Hepatic stellate cell (primary cell): ENCODE measurements at places on chromosomes 13 and 19.

DNA sequence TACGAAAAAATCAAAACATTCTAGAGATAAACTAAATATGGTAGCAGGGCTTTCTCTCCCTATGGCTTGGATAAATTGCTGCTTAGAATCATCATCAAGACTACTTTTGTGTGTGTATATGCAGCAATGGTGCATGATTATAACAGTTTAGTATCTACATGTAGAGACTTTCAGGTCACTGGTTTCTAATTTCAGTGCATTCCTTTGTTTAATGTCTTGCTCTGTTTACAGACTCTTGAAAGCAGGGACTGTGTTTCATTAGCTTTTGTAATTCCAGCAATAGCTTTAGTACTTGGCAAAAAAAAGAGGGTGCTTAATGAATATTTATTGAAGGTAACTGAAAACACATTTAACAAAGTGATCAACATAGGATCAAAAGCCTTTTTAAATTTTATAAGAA, 420.7 kb downstream of the PCDH9 start:
- DNase-seq, result no peak

- DNase-seq, result no peak
Observed at GRCh38 chr13:41018602-41018948, 541 bp downstream of the ELF1 start.

- DNase-seq, result no peak
Observed at GRCh38 chr19:17889609-17890214, 18.0 kb downstream of the SLC5A5 start.

- peak; percentile 40 for DNase-seq
Observed at GRCh38 chr19:49338691-49339300, 3.6 kb downstream of the CD37 start.

DNA sequence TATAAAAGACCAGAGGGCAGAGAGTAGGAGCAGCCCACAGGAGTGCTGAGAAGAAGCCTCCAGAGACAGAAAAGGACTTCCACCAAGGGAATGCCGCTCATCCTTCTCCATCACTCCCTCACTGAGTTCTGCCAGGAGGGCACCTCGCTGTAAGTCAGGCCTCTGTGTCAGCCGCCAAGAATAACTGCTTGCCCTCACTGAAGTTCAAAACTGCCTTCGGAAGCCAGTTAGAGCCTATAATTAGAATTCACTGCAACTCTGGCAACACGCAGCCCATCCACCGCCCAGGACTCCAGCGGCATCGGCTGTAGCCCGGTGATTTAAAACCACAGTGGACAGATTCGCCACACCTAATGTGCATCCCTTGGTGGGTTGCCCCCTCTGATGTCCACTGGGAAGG, 281.8 kb upstream of the ZNF507 start:
- DNase-seq, result no peak

GRCh38 chr19:873084-873483, 13.6 kb downstream of the CFD start:
- DNase-seq, result peak; percentile 54

DNA sequence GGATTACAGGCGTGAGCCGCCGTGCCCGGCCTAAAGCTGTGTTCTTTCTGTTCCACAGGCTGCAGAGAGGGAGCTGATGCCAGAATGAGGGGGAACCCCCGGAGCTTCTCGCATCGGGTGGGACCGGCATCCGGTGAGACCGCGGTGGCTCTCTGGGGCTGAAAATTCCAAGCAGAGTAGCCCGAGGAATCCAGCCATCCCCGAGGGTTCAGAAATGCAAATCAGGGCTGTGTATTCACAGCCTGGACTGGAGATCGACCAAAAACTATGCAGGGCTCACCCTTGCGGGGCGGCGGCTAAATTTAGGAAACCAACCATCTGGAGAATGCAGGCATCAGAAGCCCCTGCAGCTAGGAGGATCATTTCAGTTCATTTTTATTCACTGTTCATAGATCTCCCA, 99.2 kb downstream of the GNG7 start:
- DNase-seq, result peak; percentile 77

GRCh38 chr19:36420961-36421748, 2.7 kb upstream of the ZFP82 start:
- peak; percentile 19 for DNase-seq

GRCh38 chr19:10823690-10824089, 12.3 kb downstream of the TMED1 start:
- DNase-seq, result no peak

GRCh38 chr13:100139817-100140216, 50.9 kb downstream of the PCCA start:
- no peak for DNase-seq

DNA sequence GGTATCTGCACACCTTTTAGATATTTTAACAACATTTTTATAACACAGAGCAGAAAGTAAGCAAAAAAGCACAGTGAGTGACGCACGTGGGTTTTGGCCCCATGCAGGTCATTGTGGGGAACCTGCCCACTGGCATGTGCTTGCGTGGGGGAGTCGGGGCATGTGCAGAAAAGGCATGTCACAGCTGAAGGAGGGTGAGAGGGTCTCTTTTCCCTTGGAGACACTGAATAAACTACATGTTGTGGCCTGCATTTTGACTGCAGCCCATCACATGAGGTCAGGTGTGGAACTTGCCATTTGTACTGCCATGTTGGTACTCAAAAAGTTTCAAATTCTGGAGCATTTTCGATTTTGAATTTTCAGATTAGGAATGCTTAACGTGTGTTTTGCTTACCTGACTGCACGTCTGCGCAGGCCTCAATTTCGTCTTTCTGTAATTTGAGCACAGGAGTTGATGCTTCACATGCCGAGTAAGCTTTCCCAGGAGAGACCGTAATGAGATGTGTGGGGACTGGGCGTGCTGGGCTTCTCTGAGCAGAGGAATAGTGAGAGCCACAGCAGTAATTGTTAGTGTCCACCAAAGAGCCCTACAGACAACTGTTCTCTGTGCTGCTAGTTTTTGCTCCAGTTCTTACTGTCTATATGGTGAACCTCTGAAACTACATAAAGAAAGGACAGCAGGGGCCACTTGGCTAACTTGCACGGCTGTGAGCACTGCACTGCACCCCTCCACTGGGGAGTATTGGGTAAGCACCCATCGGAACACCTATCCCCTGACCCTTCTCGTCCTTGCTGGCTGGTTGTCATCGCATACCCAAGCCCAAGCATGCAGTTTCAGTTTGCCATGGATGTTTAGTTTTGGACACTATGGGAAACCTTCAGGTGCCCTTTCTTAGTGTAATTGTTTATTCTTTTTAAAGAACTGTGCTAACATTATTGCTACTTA, 72.9 kb upstream of the GPR183 start:
- no peak for DNase-seq

GRCh38 chr13:106721599-106721998, 153.7 kb upstream of the ARGLU1 start:
- no peak for DNase-seq
